ENCODE measurements at places on chromosomes 13 and 19.
A peak's percentile ranks its signal among the peaks of the same experiment; 100 is the strongest.

DNA sequence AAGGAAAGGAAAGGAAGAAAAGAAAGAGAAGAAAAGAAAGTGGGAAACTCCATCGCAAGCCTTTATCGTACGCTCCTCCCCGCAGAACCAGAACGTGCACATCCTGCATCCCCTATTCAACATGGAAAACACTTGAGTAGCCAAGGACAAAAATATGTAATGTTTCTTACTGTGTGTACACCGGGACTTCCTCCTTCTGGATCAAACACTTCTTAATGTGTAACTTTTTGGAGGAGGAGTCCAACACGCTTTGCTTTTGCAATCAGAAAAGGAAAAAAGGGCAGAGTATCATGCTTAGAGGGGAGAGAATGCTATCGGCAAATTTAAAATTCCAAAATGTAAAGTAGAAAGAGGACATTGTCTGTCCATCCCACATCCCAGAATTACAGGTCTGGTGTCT, 7.8 kb upstream of the SHFL start:
- no peak for DNase-seq

- peak; percentile 54 for DNase-seq
Measured at GRCh38 chr19:53879140-53880081, 2.6 kb upstream of the PRKCG start.

DNA sequence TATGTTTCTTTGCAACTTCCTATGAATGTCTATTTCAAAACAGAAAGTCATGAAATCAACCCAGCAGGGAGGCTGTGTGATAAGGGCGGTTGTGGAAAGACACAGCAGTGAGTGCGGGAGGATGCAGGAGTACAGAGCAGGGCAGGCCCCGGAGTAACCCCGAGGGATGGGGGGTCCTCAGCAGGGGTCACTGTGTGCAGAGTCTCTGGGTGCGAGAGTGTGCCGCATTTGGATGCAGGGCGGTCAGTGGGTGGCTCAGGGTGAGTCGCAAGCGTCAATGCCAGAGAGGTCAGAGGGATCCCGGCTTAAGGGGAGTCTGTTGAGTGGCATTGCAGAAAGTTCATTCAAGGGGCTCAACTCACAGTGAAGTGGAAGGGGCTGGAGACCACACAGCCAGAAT, 147.8 kb downstream of the STK24 start:
- DNase-seq, result no peak

- no peak for DNase-seq
Measured at GRCh38 chr13:99984461-99985240, 3.1 kb downstream of the ZIC2 start.

DNA sequence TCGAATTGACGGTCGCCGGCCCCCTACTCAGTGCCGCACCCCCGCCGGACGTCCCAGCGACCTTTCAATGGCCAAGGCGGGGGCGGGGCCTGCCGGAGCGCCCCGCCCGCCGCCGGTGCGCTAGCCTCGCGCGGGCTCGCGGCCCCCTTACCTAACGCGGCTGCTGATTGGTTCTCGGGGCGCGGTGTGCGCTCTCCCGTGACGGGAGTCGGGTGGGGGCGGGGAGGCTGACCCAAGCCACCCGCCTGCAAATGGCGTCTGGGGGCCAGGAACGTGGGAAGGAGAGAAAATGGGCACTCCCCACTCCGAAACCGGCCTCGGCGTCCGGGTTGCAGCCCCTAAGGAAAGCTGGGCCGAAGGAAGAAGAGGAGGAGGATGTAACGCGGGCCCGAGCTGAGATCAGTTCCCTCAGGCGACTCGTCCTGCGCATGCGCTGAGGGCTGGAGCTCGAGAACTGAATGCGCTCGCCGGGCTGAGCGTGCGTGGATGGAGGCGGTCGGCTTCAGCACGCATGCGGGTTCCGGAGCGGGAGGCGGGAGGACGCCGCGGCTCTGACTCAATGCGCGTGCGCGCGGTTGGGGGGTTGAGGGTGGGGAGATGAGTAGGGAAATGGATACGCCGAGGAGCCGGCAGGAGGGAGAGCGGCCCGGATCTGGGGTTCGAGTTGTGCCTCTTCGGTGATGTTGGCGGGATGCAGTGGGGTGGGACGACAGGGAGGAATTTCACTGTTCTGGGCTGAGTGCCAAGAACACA, at the start of gene SMG9:
TSS of gene SMG9 (minus strand) at position 460 of the 753 bp plus-strand sequence. CDS start 4,221 bp downstream, outside the sequence.
- peak; percentile 98 for DNase-seq

GRCh38 chr19:18908917-18909619, 10.1 kb downstream of the COPE start:
- no peak for DNase-seq

DNA sequence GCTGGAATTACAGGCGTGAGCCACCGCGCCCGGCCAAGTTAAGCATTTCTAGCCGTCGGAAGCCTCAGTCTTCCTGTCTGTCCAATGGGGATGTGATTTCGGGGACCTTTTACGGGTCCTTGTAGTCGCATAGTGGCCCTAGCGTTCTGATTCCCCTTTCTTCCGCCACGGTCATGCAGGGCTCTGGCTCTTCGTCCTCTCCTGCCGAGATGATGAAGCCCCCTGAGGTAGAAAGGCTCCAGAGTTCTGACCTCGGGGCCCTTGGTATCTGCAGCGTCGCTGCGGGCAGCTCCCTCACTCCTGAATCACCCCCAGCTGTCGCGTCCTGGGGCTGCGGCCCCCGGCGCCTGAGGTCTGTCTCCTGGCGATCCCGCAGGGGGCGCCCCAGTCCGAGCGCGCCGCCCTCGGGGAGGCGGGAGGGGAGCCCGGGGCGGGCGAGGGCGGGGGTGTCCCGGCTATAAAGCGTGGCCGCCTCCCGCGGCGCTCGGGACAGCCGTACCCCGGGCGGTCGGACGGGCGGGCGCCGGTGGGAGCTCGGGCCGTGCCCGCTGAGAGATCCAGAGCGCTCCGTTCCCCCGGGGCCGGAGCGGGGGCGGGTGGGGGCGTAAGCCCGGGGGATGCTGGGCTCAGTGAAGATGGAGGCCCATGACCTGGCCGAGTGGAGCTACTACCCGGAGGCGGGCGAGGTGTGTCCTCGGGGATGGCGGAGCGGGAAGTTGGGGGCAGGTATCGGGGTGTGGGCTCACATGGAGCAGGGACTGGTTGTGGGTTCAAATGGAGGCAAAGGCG, at the start of gene FOXA3:
TSS of gene FOXA3 (plus strand) at position 487 of the 789 bp plus-strand sequence. CDS start at position 618, 131 bp downstream.
- DNase-seq, result peak; percentile 26

- DNase-seq, result no peak
Measured at GRCh38 chr19:9641810-9642209, 20.8 kb upstream of the ZNF561 start.

- no peak for DNase-seq
Measured at GRCh38 chr19:45476304-45476703, 8.5 kb downstream of the FOSB start.

GRCh38 chr13:84998681-84999080, 800.5 kb downstream of the SLITRK6 start:
- DNase-seq, result no peak

DNA sequence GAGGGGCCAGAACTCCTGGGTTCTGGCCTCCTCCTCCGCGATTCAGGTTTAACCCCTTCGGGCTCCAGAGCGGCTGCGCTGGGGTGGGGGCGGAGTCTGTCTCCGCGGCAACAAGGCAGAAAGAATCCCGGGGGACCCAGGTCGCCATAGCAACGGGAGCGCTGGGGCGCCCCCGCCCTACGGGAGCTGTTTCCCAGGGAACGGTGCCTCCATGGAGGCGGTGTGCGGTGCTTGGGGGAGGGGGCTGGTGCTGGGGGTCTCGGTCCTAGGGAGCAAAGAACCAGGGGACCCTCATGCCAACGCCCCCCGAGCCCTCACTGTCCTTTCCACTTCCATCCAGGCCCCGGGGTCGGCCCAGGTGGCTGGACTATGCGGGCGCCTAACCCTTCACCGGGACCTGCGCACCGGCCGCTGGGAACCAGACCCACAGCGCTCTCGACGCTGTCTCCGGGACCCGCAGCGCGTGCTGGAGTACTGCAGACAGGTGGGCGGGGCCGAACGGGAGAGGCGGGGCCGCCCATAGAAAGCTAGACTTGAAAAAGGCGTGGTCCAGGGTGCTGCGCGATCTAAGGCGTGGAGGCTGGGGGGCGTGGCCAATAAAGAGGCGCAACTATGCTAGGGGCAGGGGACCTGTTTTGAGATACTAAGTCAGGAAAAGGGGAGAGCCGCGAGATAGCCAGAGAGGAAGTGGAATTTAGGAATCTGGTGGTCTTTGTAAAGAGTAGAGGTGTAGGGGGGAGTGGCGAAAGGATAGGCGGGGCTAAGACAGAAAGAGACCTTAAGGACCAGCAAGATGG, 1.2 kb downstream of the APLP1 start:
- DNase-seq, result peak; percentile 75

- DNase-seq, result no peak
Measured at GRCh38 chr13:29957320-29957719, 106.9 kb upstream of the UBL3 start.

- DNase-seq, result no peak
Measured at GRCh38 chr13:50713523-50714248, 129.8 kb downstream of the DLEU7 start.

DNA sequence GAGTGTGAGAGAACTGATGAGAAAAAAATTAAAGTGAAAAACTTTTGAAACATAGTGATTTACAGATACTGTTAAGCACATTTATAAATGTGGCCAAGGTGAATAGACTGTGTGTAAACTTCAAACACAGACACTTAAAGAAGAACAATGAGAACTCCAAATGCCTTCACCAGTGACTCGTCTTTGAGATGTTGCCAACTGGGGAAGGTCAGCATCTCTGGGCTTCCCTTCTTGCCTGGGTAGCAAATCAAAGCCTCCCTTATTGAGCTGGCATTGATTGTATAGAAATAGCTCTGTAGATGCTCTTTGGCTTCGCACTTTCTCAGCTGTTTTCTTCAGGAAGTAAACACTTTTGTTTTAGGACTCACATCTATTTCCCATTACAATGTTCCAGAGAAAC, 177.3 kb upstream of the SGCG start:
- DNase-seq, result no peak

- no peak for DNase-seq
Measured at GRCh38 chr19:30320466-30320865, 51.7 kb upstream of the ZNF536 start.

- no peak for DNase-seq
Measured at GRCh38 chr13:32019612-32020233, 11.9 kb upstream of the FRY start.

DNA sequence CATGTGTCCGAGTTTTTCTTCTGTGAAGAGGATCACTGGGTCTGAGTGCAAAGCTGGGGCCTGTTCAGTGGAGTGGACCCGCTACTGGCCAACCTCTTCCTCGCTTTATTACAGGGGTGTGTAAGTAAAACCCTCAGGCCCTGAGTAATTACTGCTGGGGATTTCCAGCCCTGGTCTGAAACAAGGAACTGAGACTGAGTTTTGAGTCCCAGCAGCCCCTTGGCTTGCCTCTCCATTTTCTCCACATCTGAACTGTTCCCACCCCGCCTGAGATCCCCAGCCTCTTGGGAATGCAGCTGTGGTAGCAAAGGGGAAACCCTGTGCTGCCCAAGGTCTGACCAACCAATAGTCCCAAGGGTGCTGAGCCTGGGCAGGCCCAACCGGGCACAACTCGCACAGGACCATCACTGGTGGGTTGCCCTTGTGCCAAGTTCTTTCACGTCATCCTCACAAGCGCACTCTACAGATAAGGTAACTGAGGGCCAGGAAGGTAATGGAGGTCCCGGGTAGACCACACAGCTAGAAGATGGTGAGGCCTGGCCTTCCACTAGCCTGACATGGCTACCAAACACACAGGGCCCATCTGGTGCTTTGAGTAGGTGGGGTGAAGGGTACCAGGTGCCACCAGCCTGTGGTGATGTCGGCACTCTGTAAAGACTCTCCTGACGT, 13.7 kb upstream of the SLC35E1 start:
- no peak for DNase-seq

GRCh38 chr19:18233224-18233825, 7.1 kb upstream of the PDE4C start:
- no peak for DNase-seq

All from stimulated activated CD4-positive, alpha-beta T cell treated with anti-CD3 and anti-CD28 coated beads, Interleukin-15, amount 100 ng/mL, for 1 hour (primary cell).